Activated CD8-positive, alpha-beta memory T cell treated with anti-CD3 and anti-CD28 coated beads, Interleukin-2, amount 10 ng/mL, durations not matched to agents 7 days and 5 days (primary cell): ENCODE measurements at places on chromosomes 1 and 21. TPM values are rescaled to one million over a fixed set of nuclear protein-coding genes. Genes with fewer than 3 reads are reported as not detected.

DNA sequence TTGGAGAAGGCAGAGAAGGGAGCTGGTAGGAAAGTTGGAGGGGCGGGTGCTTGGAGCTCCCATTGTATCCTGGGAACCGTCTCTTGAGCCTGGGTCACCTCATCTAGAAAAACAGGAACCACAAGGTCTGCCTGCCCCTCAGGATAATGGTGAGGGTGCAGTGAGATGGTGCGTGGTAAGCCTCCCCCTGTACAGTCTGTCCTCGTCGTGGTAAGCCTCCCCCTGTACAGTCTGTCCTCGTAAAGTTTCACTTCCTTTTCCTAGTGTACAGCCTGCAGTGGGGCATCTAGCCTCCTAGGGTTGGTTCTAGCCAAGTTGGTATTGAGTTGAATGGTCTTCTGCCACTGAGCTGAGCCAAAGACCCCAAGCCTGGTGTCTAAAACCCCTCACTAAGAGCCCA, 66.5 kb upstream of the IGSF21 start:
- DNase-seq, result no peak

DNA sequence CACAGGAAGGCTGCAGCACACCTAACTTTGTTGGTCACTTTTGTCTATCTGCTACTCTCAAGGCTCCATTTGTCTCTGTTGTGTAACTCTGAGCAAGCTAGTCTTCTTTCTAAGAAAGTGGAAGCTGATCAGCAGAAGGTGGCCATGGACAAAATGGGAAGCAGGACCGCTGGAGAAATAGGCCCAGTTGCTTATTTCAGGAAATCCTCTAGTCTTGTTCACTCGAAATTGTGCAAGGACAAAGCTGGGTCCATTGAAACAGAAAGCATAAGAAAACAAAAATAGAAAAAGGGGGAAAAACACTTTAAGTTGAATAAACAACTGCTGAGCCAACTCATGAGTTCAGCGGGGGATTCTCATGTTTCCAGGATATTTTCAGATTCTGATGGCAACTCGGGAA, 150.1 kb downstream of the PBX1 start:
- DNase-seq, result no peak

The FNBP1L gene
- total RNA-seq, result 0.12 TPM

GRCh38 chr1:229371624-229372023, 28.8 kb upstream of the CCSAP start:
- DNase-seq, result no peak

The AMY2A gene
- total RNA-seq, result not detected

The OR2L2 gene
- not detected for total RNA-seq

The FGR gene
- 0.30 TPM for total RNA-seq

The ZCCHC17 gene
- total RNA-seq, result 24.0 TPM

The NUDT17 gene
- total RNA-seq, result 2.8 TPM

GRCh38 chr21:29677326-29677725, 262.5 kb downstream of the GRIK1 start:
- no peak for DNase-seq

DNA sequence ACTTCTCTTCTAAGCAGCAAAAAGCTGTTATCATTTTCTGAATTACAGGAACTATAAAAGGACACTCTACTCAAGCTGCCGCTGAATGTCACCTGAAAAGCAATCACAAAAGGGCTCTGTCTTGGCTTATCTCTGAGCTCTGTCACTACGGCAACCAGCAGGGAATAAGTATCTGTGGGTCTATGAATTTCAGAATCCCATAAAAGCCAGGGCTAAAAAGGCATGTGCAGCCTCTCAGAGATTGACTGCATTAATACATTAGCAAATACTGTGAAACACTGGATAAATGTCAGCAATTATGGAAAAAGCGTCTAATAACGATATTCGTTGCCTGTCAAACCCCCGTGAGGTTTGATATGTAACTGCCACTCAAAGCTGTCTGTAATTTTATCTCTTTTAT, 210.2 kb upstream of the DMRTA2 start:
- no peak for DNase-seq

GRCh38 chr1:44261171-44261817, 48.0 kb downstream of the DMAP1 start:
- no peak for DNase-seq

The PTAFR gene
- 0.20 TPM for total RNA-seq

DNA sequence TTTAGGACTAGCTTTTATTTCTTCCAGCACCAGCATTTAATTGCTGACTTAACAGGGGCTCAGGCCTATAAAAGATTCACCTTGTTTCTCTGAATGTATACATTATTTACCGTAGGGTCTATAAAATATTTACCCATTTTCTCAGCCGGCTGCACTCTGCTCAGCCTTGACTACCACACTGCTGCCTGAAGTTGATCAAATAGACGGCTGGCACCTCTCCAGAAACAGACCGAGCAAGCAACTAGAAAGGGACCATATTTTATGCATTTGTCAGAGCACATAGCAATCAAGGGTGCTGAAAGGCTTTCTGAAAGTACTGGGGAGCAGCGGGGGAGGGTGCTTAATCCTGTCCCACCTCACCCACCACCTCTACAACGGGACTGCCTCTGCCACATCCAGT, 64.7 kb upstream of the FGGY start:
- DNase-seq, result no peak

The RASAL2 gene
- not detected for total RNA-seq

The GUCA2B gene
- not detected for total RNA-seq

DNA sequence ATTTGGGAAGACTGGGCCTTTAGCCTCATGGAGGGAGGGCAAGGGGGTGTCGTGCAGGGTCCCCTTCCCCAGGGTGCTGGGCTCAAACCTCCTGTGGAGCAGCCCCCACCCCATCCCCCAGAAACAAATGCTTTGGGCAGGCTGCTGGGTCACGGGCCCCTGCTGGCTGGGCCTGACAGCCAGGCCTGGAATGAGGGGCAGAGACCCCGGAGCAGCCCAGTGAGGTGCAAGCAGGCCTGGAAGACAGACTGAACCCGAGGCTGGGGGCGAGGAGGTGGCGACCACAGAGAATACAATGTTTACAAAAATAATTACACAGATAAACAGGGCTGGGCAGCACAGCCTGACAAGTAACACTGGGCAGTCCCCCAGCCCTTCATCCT, 5.3 kb downstream of the CCDC24 start:
- DNase-seq, result no peak

DNA sequence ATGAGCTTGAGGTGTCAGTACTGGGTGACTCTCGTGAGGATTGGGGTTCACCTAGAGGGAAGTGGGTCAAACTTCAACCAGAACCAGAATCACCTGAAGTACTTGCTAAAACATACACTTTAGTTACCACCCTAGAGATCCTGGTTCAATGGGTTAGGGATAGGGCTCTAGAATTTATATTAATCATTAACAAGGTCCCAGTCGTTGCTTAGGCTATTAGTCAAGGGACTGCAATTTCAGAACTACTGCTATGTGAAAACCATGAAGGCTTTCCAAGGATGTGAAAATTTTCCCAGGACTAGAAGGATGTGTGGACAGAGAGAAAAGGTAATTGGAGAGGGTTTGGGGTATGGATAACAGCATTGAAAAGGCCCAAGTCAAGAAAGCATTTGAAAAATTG, 162.6 kb downstream of the GRIK1 start:
- no peak for DNase-seq

DNA sequence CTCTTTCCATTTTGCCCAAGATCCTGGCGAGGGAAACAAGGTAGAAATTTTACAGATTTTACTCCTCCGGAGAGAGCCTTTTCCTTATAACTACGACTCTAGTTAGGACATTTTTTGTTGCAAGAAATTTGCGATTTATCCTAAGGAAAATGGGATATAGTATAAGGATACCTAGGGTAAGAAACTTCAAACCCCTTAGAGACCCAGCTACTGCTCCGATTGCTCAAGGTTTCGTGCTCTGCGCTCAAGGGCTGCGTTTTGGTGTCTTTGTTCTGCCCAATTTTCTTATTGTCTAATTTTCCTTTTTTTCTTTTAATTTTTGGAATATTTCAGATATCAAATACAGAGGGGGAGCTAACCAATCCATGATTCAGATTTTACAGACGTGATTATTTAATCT, 1.5 kb downstream of the TTC3 start:
- no peak for DNase-seq

DNA sequence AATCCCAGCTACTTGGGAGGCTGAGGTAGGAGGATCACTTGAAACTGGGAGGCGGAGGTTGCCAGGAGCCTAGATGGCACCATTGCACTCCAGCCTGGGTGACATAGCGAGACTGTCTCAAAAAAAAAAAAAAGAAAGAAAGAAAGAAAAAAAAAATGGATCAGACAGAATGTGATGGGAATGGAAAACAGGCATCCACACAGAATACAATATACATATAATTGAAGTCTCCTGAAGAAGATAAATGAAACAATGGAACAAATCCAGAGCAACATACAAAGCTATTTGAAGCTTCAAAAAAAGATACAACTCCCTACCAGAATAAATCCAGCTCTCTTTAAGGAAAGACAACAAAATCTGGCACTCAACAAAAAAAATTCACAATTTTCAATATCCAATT, 10.9 kb upstream of the EGLN1 start:
- no peak for DNase-seq

- no peak for DNase-seq
These were observed 92.1 kb downstream of the OMA1 start for GRCh38 chr1:58454385-58454784.

The CFAP74 gene
- total RNA-seq, result not detected

DNA sequence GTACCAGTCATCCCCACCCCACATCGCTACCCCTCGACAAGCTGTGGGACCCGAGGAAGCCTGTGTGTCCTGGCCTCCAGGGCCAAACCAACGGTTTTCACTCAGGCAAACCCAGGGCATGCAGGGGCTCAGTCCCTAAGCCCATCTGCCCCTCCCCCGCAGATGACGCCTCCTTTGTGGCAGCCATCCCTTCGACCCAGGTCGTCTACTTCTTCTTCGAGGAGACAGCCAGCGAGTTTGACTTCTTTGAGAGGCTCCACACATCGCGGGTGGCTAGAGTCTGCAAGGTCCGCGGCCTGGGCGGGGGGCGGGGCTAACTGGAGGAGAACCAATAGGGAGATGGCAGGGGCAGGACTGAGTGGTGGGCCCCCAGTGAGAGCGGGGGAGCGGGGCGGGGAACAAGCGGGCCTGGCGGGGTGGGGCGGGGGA, 7.4 kb downstream of the SEMA4A start:
- peak; percentile 77 for DNase-seq

DNA sequence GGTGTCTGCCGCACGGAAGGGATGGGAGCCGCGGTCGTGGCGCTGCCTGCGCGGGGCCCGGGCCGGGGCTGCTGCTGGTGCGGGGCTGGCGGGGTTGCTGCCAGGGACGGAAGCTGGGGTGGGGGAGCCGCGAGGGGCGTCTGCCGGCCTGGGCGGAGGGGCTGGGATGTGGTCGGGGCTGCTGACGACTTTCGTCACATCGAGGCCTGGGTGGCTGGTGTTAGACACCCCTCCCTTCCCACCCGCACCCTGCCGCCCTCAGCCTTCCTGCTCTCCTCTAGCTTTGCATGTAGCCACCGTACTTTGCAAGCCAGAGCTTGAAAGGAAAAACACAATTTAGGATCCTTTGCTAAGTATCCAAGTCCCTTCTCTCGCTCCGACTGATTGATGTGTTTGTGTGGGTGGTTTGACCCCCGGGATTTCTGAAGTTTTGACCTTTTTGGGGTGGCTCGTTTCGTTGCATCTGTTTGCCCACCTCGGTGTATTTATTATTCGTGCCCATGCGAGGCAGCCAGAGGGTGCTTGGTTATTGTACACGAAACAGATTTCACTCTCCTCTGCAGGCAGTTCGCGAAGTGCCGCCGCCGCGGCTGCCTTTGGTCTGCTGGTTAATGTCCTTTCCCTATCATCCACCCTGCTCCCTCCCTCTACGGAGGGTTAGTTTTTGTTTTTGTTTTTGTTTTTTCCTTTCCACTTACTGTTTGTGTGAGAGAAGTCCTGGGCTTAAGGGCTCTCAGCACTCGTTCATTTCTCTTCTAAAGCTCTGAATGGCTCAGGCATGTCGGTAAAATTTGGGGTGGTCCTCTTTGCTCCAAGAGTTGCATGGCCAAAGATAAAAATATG, 868 bp downstream of the C1orf21 start:
- DNase-seq, result peak; percentile 68

The LENEP gene
- total RNA-seq, result 0.91 TPM

- DNase-seq, result no peak
These were observed 13.5 kb downstream of the MAP3K21 start for GRCh38 chr1:233340966-233341516.

The TCHH gene
- 0.12 TPM for total RNA-seq

- DNase-seq, result no peak
These were observed 333.9 kb downstream of the CAMTA1 start for GRCh38 chr1:7119156-7119555.

DNA sequence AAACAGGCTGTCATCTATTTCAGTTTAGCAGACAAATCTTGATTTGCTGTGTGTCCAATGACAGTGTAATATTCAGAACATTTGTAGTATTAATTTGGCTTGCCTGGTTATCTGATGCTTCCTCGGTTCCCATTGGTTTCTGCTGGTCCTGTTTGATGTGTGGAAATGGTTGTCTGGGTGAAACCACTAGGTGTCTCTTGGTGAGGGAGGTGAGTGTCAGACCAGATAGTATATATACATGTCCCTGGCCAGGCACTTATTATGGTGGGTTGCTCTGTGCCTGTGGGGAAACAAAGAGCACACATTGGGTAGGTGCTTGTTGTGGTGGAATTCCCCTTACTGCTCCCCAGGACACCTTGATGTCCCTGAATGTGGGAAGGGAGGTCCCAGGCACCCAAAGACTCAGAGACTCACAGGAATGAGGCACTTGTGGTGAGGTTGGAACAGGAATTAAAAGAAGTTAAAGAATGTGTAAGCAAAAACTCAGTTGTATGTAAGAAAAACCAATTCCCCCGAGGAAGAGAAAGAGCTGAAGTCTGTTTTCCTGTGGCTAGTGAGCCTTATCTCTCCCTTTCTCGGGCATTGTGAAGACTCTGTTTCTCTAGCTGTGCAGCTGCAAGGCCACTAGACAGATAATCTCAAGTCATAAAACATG, 1519.1 kb downstream of the BRINP3 start:
- no peak for DNase-seq

DNA sequence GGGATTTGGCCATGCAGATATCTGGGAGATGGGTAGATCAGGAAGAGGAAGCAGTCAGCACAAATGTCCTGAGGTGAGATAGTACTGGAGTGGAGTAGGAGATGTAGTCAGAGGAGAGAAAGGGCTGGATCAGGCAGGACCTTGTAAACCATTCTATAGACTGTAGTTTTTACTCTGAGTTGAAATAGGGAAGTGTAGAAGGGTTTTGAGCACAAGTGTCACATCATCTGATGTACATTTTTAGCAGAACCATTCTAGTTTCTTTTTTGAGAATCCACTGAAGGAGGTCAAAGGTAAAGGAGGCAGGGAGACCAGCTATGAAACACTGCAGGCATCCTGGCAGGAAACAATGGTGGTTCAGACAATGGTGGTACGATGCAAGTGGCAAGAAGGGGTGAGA, 194.6 kb upstream of the RRP15 start:
- DNase-seq, result no peak

GRCh38 chr1:154104433-154105082, 50.3 kb downstream of the NUP210L start:
- DNase-seq, result no peak

GRCh38 chr21:42766739-42767560, 112.4 kb downstream of the WDR4 start:
- no peak for DNase-seq
